ENCODE measurements at places on chromosomes 2 and 18.

GRCh38 chr18:13627639-13628038, 98.7 kb downstream of the FAM210A start:
- no peak for DNase-seq

- DNase-seq = no peak
Observed at GRCh38 chr2:29281086-29281915, 166.1 kb downstream of the CLIP4 start.

DNA sequence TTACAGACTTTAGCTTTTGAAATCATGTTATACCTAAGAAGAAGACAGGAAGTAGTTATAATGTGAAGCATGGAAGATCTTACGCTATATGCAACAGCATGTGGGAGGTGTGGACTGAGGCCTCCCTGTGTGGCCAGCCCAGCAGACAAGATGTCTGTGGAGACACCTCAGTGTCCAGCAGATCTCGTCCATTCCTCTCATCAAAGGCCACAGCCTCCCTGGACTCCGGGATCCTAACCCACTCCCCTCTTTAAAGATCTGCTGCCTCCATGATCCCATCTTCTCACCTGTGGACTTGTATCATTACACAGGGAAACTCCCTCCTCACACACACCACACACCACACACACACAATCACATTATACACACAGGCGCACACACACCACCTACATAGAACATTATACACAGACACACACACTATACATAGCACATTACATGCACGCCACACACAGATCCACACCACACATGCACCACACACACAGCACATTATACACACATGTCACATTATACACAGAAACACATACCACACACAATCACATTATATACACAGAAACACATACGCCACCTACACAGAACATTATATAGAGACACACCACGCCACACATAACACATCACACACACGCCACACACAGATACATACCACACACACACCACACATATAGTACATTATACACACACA, 89.5 kb downstream of the PXDN start:
- no peak for DNase-seq

DNA sequence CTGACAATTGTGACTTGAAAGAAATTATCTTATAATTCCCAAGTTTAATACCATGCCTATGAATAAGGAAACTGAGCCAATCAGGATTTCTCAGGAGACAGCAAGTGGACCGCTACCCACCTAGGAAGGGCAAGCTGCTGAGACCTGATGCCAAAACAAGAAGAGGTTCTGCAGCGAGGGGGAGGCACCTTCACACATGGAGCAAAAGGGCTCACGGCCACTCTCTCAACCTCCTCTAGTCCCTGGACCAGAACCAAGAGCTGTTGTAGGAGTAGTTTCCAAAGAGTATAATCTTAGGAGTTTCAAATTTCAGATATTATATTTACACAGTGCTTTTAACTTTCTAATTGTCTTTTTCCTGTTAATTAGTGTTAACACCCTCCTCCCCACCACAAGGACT, 154.7 kb upstream of the ETAA1 start:
- DNase-seq = no peak

DNA sequence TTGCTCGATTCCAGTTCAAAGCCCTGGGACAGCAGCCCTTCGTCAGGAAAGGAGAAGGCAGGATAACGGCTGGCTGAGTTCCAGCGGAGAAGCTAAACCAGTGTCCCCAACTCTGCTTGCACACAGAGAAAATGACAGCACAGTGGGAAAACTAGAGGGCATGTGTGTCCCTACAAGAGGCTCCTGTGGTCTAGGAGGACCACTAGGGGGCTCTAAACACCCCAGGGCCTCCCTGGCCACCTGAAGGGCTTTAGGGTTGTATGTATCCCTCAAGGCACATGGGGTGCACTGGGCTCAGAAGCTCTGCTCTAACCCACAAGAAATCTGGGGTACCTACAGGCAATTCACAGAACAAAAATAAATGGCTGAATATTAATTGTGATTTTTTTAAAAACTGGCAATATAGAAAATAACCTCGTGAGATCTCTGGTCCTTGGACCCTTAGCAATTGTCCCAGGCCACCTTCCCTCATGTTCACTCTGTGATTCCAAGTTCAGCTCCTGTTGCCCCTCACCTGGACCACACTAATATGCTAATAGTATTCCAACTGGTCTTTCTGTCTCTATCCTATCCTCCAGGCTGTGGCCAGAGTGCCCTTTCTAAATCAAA, 17.5 kb downstream of the STAT1 start:
- no peak for DNase-seq

DNA sequence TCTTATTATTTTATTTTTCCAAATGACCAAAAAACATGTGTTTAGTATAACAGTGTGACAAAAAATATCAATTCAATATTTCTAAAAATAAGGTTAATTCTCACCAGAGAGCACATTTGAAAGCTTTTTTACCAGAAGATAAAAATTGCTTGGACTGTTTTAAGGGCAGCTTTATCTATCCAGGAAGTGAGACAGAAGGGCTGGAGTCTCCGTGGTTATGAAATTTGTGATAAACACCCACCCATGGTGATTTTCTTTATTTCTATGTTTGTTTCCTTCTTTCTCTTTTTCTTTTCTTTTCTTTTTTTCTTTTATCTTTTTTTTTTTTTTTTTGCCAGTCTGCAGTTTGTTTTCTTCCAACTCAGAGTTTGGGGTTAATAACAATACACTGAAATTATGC, 298.5 kb downstream of the PIEZO2 start:
- no peak for DNase-seq

- DNase-seq = no peak
Observed at GRCh38 chr18:50621366-50621765, 61.5 kb downstream of the MAPK4 start.

DNA sequence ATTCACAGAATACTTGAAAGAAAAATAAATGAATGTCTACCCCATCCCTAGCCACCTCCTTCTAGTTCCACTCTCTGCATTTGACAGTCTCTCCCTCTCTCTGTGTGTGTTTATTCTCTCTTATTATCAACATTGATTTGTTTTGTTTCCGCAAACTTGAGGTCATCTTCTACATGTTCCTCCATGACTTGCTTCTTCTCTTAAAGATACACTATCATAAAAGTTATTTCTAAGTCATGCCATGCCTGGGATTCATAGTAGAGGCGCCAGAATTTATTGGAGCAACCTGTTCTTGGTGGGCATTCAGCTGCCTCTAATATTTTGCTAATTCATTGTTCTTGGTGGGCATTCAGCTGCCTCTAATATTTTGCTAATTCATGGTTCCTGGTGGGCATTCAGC, 58.9 kb upstream of the SMAD7 start:
- DNase-seq = no peak

DNA sequence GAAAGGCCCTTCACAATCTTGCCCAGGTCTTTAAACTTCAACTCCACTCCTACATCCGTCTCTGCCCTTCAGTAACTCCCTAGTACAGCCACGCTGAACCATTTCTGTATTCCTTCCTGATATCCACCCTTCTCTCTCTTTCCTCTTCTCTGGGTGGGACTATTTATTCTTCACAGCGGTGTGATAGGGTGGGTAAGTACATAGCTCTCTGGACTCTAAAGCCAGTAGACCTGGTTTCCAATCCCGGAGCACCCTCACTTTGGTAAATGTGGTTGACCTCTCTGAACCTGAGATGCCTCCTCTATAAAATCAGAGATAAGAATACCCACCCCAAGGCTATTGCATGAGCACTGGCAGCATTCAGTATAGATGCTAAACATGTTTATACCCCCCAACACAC, 86.7 kb downstream of the ATL2 start:
- DNase-seq = no peak

DNA sequence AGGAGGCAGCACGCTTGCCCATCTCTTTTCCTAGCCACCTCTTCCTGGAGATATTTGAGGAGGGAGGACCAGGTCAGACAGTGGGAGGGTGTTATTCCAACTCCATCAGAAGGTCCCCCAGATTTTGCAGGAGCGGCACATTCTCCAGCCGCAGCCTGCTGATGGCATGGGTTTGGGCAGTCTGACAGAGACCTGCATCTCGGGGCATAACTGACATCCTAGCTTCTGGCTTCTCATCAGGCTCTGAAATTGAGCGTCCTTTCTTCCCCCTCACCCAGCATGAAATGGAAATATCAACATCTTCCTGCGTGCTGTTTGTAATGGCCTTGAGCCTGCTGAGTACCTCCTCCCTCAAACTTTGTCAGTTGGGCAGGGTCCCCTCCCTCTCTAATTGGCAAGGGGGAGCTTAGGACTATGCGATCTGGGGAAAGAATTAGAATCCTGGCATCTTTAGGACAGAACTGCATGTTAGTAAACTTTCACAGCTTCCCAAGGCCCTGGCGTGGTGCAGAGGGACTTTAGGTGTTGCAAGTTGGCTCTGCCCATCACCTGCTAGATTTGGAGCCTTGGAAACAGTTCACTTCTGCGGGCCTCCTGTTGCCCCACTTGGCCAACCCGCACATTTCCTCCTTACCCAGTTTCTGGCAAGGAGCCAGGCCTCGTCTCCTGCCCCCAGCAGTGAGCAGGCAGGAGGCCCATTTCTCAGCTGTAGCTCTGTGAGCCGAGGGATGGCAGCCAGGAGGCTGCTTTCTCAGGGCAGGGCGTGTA, 2.2 kb downstream of the ITM2C start:
- DNase-seq = no peak

- DNase-seq = no peak
Observed at GRCh38 chr2:95048825-95049682, 23.5 kb downstream of the MAL start.

DNA sequence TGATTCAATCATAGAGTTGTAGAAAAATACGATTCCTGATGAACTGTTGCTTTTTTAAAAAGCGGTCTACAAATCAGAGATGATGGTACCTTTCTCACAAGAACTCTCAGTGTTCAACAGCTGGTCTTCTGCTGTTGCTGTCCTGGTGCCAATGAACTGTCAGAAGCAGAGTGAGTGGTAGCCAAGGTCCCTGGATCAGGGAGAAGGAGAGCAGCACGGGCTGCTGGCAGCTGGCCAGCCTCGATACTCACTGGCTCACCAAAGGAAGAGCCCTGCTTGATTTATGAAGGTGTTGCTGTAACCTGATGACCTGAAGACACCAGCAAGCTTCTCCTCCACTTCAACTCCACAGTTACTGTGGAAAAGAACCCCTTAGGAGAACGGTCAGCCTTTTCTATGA, 300.8 kb upstream of the SOX11 start:
- no peak for DNase-seq

GRCh38 chr2:67572721-67573435, 175.7 kb downstream of the ETAA1 start:
- DNase-seq = no peak

- DNase-seq = no peak
Observed at GRCh38 chr2:222594679-222595078, 61.2 kb downstream of the FARSB start.

DNA sequence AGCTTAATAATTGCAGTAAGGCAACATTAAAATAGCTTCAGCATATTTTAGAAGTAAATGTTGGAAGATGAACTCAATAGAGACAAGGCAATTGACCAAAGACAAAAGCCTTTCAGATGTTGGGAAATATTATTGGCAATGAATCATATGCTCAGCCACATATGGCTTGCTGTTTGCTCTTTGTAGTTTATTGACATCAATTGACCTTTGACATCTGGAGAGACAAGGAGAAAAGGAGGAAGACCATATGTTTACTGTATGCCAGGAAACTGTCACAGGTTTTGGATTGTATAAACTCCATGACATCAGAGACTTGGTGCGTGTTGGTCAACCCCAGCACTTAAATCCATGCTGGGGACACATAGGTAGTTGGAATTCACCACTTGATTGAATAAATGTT, 60.6 kb upstream of the SLC16A14 start:
- DNase-seq = no peak

DNA sequence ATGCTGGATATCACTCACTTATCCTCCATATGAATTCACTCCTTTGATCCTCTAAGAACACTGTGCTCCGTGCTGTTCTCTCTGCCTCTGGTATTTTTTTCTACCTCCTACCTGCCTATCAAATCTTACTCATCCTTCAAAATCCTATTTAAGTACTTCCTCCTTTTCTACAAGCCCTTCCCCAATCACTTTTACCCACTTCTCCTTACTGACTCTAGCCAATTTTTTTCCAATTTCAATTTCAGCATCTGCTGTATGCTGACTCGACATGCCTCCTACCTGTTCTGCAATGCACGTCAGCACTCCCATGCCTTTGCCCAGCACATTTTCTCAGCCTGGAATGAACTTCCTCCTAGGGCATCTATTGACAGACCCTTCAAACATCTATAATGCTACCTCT, 37.3 kb upstream of the LNPK start:
- no peak for DNase-seq

DNA sequence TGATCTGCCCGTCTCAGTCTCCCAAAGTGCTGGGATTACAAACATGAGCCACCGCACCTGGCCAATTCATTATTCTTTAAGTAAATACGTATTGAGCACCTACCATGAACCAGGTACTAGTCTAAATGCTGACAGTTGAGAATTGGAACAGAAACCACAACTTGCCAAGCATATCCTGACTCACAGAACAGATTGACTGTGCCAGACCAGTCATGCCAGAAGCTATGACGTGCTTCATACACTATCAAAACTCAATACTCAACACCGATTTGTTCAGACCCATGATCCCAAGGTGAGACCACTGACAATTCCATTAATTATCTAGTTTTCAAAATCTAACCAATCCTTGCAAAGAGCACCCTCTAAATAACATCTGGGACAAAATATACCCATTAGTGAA, 148.6 kb downstream of the B3GNT2 start:
- DNase-seq = no peak

DNA sequence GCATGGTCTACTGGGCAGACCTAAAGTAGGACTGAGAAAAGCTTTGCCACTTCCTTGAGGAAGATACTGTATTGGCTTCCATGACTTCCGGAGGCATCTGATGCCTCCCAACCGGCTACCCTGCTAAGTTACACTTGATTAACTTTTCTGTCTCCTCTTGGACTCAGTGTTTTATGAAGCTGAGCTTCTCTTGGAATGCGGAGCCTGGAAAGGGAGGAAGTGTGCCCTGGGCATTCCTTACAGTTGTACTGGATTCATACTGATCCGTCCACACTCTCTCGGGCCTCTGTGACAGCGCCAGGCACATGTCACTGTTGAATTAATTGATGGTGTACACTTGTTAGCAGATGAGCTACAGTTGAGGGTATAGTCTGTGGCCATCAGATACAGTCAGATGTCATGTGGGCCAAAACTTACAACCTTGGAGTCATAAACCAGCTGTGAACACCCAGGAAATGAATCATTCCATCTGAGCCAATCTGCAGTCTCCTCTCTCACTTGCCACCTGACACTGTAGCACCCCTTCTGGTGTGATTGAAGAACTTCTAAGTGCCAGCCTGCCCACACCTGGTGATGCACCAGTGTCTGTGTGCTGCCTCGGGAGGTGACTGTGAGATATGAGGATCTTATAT, 122.5 kb downstream of the FHOD3 start:
- DNase-seq = no peak
